Kidney glomerular epithelial cell (primary cell): ENCODE measurements at places on chromosomes 5 and 9.

DNA sequence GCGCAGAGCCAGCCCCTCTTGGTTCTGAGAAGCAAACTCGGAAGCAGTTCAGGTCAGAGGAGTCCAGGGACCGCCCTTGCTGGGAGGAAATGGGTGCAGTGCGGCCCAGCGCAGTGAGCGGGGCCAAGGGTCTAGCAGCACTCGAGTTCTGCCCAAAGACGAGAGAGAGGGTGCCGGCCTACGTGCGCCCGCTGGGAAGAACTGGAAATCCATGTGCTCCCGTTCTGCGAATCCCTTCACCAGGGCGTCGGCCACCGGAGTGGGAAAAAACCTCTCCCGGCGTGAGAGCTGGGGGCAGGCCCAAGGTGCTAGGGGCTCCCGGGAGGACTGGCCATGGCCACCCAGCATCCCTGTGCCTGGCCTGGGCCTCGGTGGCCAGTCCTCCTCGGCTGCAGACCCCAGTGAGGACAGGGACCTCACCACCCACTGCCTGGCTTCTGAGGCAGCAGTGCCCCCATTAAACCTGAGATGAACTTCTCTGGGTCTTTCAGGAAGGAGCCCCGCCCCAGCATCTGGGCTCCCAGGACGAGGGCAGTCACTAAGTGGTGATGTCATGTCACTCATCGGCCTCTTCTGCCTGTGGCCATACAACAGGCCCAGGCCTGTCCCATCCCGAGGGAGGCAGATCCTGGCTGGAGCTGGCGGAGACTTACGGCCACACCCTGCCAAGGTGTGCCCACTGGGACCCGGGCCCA lies 10.6 kb downstream of the TMEM250 start:
- DNase-seq: no peak

DNA sequence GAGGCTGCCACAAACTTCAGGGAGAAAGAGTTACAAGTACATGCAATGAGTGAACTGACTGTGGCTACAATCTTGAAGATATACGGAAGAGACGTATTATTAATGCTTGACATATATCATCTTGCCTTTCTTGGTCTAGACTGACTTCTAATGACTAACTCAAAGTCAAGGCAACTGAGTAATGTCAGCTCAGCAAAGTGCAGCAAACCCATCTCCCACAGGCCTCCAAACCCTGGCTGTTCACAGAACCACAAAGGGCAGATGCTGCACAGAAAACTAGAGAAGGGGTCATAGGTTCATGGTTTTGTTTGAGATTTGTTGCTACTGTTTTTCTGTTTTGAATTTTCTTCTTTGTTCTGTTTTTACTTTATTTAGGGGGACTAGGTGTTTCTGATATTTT lies 21.0 kb downstream of the IL7R start:
- DNase-seq: no peak

GRCh38 chr5:143402553-143403333 lies 743 bp downstream of the NR3C1 start:
- peak; percentile 22 for DNase-seq

DNA sequence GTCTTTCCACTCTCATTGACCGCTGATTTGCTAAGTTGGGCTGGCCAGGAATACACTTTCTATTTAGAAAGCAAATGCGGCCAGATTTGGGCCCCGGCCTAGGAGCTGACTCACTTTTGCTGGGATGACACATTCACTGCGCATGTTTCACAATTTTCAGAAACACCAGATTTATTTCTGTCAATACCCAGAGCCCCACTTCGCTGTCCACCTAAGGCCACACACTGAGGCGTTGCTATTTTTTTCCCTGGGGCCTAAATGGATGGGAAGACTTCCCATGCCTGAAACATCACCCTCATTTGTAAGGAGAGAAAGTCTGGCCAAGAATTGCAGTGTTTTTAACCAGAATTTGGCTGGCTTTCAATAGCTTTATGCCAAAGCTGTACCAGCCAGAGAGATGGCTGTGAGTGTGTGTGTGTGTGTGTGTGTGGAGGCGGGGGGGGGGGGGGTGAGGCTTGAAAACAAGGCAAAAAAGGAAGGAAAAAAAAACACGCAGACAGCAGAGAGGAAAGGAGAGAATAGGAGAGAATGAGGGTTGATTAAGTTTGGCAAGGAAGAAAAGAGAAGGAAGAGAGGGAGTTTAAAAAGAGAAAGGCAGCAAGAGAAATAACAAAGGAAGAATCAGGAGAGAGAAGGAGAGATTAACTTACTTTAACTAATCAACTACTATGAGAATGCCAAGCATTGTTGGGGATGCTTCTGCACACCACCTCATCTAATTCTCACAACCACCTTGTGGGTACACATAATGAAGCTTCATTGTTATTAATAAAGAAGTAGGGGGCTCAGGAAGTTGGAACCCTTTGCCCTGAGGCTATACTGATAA lies 261.4 kb upstream of the KLF4 start:
- peak; percentile 76 for DNase-seq

DNA sequence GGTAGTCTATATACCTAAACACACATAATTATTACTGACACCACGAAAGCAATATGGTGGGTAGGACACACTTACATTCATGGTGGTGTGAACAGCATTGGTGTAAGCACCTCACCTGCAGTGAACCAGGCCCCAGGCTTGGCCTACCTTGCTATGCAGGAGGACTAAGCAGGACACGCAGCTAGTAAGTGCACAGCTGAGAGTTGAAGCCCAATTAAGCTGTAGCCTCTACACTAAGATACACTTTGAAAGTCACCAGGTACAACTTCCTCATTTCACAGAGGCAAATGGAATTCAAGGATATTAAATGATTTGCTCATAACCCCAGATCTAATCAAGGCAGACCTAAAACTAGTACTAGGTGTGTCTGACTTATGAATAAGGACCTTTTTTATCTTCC lies 145.8 kb upstream of the PAPPA start:
- DNase-seq: no peak
